ENCODE measurements at places on chromosomes 12 and 14. TPM values are rescaled to one million over a fixed set of nuclear protein-coding genes. Genes with fewer than 3 reads are reported as not detected.

Gene SYCP3
- total RNA-seq: not detected

GRCh38 chr12:132117558-132117875 lies 26.6 kb downstream of the DDX51 start:
- DNase-seq: no peak

- no peak for DNase-seq
Observed at GRCh38 chr14:37597538-37597913, 2.1 kb downstream of the TTC6 start.

GRCh38 chr12:122100568-122100967 lies 22.0 kb downstream of the MLXIP start:
- DNase-seq: no peak

Gene POTEG
- total RNA-seq: 0.17 TPM

DNA sequence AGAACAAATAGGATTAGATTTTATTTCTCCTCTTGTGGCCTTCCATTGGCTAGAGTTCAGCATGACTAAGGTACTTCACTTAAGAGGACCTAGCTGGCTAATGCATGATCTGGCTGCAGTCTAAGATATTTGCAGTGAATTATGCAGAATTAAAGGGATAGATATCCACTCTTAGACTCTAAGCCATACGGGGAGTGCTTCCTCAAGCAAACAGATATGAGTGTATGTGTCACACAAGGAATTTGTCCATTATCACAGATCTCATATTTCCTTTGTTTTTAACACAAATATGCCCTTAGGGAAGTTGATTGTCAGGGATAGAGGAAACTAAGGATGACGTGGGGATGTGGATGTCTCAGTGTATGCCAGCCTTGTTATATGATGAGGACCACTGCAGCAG lies 88.1 kb upstream of the DHRS4 start:
- DNase-seq: no peak

DNA sequence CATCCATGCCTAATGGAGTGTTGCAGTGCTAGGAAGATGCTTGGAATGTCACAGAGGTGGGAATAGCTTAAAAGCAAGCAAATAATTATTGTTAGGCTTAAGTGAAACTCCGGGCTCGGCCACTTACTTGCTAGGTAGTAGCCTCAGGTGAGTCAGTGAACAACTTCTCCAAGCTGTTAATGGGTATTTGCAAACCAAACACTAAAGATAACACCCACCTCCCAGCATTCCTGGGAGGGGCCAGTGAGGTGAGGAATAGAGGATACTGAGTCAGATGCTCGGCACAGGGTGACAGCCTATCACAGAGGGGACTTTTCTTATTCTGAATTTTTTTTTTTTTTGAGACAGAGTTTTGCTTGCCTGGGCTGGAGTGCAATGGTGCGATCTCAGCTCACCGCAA lies 151.2 kb upstream of the RFLNA start:
- DNase-seq: no peak

DNA sequence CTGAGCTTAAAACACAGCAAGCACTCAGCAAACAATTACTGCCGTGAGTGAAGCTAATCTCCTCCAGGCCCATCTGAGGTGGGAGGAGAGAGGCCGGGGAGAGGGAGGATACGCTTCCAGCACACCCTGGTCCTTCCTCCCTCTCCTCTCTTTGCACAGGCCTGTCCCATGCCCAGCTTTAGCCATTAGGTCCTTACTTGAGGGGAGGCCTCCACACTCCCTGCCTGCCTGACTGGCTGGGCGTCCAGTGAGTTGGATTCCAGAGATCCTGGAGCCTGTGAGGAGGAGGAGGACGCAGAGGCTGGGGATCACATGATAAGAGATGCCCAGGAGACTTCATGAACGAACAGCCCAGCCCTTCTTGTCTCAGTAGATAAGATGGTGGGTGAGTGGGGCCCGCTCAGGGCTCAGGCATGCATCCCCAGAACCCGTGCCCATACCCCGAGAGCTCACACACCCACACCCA lies 65.1 kb upstream of the NCOR2 start:
- DNase-seq: no peak

Gene FOXA1
- total RNA-seq: 9.0 TPM

Gene EXOC5
- 33.0 TPM for total RNA-seq

Gene SMIM41
- total RNA-seq: not detected

- DNase-seq: no peak
Observed at GRCh38 chr14:38900887-38901286, 202.1 kb downstream of the SEC23A start.

- no peak for DNase-seq
Observed at GRCh38 chr12:113104953-113105510, 30.5 kb downstream of the RASAL1 start.

Data from lower leg skin (tissue), 4 donors.